ENCODE measurements at places on chromosomes 7 and 10.

DNA sequence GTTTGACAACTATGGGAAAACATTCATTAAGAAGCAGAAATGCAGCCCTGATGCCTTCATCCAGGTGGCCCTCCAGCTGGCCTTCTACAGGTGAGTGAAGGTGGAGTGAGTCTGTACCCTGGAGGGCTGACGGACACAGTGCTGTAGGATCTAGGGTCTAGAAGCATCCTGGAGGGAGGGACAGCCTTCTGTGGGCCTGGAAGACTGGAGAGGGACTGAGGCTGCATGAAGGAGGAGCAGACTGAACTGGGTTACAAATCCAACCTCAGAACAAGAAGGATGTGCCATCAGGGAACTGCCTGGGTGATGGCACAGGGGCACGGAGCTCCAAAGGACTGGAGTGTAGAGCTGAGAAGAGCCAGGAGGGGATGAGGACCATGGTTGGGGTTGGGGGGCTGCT is 27.5 kb upstream of the C10orf53 start:
- no peak for DNase-seq

- DNase-seq, result no peak
These were observed 28.2 kb downstream of the IL2RA start for GRCh38 chr10:6033954-6034353.

DNA sequence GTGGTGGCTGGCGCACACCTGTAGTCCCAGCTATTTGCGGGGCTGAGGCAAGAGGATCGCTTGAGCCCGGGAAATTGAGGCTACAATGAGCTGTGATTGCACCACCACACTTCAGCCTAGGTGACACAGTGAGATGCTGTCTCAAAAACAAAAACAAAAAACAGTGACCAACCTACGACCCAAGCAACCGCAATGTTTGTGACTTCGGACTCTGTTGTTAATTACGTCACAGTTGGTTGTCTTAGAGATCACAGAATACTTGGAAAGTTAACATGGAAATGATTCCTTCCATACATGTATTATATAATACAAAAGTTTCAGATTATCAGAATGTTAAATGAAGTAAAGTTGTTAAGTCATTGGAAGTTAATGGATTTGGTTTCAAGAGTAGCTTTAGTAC is 106.2 kb downstream of the REEP3 start:
- DNase-seq, result no peak

DNA sequence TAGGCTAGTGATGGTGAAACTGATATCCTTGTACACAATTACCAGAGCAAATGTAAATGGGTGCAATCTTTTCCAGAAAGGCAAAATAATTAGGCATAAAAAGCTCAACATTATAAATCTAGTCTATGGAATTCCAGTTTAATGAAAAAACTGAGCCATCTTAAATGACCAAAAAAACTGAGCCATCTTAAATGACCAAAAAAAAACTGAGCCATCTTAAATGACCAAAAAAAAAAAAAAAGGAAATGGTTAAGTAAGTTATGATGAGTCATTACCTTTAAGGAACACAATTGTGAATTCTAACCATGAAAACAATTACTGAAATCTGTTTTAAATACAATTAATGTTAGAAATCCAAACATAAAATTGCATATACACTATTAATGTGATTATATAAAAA is 25.3 kb downstream of the USP6NL start:
- no peak for DNase-seq

- no peak for DNase-seq
These were observed 80.6 kb downstream of the RGS10 start for GRCh38 chr10:119461923-119462322.

All from fibroblast of skin of abdomen (primary cell).